ENCODE measurements at places on chromosomes 6 and 20. TPM values are rescaled to one million over a fixed set of nuclear protein-coding genes. Genes with fewer than 3 reads are reported as not detected.

Gene RSPO4
- 0.91 TPM for total RNA-seq

- peaks cover 3% of the 10 kb centered on the region for H3K4me1 ChIP-seq
- no peaks in the 10 kb centered on the region for H3K36me3 ChIP-seq
- no peak overlapping the region for H3K4me3 ChIP-seq
- DNase-seq = no peak
- H3K27me3 ChIP-seq = peaks cover 96% of the 10 kb centered on the region
Observed at GRCh38 chr20:63156221-63156671, 59.7 kb downstream of the YTHDF1 start.

DNA sequence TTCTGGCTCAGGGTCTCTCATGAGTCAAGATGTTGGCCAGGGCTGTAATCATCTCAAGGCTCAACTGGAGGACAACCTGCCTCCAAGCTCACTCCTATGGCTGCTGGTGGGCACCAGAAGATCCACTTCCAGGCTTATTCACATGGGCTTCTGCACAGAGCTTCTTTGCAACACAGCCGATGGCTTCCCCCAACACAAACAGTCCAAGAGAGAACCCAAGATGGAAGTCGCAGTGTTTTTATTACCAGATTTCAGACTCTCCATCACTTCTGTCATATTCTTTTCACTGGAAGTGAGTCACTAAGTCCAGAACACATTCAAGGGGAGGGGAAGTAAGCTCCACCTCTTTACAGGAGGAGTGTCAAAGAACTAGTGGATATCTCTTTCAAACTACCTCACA, 75.5 kb downstream of the CD164 start:
- H3K27me3 ChIP-seq = no peaks in the 10 kb centered on the region
- no peak overlapping the region for H3K27ac ChIP-seq
- peaks cover 7% of the 10 kb centered on the region for H3K4me1 ChIP-seq
- no peaks in the 10 kb centered on the region for H3K36me3 ChIP-seq
- DNase-seq = no peak

Gene VGLL2
- not detected for total RNA-seq

DNA sequence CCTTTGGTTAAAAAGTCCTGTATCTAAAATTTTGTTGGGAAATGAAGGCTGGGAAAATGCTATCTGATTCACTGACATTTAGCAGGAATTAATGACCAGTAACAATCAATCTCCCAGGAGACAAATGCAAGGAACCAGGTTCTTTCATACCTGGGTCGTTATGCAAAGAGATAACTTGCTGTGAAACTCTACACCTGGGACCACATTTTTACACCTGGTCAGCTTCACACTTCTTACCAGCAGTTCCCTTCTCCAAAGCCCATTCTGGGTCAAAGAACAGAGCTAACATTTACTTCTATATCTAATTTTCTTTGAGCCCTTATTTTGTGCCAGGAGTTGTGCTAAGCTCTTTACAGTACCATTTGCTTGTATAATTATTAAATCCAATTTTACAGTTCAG, 27.4 kb upstream of the STXBP5 start:
- no peak for DNase-seq
- H3K4me3 ChIP-seq = no peak overlapping the region
- H3K4me1 ChIP-seq = no peaks in the 10 kb centered on the region
- no peaks in the 10 kb centered on the region for H3K36me3 ChIP-seq
- no peak overlapping the region for H3K27ac ChIP-seq

Data from suprapubic skin (tissue), 4 donors.